ENCODE measurements at places on chromosomes 5 and 9. TPM values are rescaled to one million over a fixed set of nuclear protein-coding genes. Genes with fewer than 3 reads are reported as not detected.

LECT2 gene
- total RNA-seq, result not detected

PDLIM4 gene
- total RNA-seq, result 78.2 TPM

F2R gene
- 34.7 TPM for total RNA-seq

SPATA31E1 gene
- not detected for total RNA-seq

CAMK4 gene
- total RNA-seq, result 4.0 TPM

SHOC1 gene
- total RNA-seq, result not detected

ACOT12 gene
- not detected for total RNA-seq

LAMC3 gene
- total RNA-seq, result 1.8 TPM

TUSC1 gene
- 30.7 TPM for total RNA-seq

SUSD3 gene
- total RNA-seq, result not detected

NR5A1 gene
- total RNA-seq, result not detected

NSG2 gene
- total RNA-seq, result not detected

ARL10 gene
- total RNA-seq, result 14.9 TPM

TMC1 gene
- total RNA-seq, result 0.85 TPM

UCK1 gene
- 29.9 TPM for total RNA-seq

Measured in hair follicle dermal papilla cell (primary cell).